ENCODE measurements at places on chromosomes 6 and 20.
A peak's percentile ranks its signal among the peaks of the same experiment; 100 is the strongest.

DNA sequence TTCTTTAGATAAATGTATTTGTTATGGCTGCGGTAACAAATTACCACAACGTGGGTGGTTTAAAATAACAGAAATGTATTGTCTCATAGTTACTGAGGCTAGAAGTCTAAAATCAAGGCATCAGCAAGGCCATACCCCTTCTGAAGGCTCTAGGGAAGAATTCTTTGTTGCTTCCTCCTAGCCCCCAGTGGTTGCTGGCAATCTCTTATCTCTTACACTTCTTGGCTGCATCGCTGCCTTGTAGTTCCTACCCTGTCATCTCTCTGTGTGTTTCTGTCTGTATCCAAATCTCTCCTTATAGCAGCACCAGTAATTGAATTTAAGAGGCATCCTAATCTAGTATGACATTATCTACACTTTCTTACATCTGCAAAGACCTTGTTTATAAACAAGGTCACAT, 534.7 kb downstream of the PHF3 start:
- no peak for DNase-seq

- DNase-seq = no peak
These were observed 49.5 kb downstream of the SOBP start for GRCh38 chr6:107539409-107539808.

DNA sequence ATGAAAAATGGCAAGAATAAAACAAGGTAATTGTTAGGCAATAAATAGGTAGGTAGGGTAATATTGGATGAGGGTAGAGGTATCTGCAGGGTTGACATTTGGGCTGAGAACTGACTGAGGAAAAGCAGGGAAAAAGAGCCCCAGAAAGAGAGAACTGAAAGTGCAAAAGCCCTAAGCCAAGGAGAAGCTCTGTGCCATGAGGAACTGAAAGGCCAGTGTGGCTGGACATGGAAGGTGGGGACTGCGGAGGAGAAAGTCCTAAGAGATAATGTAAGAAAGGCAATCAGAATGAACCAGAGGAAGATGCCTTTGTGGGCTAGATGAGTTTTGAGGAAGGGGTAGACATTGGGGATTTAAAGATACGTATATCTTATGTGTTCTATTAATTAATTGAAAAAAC, 9.9 kb upstream of the HIVEP2 start:
- DNase-seq = no peak

DNA sequence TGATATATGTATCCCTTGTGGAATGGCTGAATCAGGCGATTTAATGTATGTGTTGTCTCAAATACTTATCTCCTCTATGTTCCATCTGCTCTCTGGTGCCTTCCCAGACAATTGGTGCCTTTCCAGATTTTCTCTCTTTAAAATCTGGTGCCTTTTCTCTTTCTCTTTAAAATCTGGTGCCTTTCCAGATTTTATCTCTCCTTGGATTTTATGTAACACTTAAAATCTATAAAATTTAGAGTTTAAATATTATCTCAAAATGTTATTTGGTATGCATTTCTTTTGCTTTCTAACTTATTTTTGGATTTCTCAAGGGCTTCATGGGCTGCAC, 116.3 kb downstream of the KIF13A start:
- DNase-seq = no peak

DNA sequence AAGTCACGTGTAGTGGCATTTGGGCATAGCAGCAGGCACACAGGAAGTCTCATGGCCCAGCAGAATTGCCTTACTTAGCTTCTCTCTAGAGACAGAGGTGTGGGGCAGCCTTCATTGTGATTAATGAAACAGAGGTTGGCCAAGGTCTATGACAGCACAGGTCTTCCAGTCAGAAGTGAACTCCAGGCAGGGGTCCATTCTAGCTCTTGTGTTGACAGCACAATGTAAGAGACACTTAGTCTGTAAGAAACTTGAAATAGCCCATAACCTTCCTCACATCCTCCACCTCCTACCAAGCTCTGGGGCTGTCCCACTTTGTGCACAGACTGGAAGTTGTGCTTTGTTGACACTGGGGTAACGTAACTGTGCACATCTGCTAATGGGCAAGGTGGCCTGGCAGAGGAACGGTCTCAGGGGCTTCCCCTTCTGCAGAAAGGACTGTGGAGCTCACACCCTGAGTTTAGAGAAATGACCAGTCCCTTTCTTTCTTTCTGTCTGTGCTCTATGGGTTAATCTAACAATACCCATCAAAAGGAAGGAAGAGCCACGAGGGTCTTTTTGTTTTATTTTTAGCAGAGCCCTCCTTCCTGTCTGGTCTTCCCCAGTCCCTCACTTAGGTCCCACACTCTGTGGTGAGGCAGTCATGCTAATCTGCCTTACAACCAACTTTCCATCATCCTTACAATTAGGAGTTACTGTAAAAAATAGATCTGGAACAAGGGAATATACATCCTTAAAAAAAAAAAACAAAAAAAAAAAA, 35.6 kb upstream of the TAGAP start:
- no peak for DNase-seq

GRCh38 chr6:151475653-151476523, 17.9 kb upstream of the CCDC170 start:
- DNase-seq = no peak

- no peak for DNase-seq
These were observed 353.0 kb upstream of the MAP3K7 start for GRCh38 chr6:90939906-90940305.

DNA sequence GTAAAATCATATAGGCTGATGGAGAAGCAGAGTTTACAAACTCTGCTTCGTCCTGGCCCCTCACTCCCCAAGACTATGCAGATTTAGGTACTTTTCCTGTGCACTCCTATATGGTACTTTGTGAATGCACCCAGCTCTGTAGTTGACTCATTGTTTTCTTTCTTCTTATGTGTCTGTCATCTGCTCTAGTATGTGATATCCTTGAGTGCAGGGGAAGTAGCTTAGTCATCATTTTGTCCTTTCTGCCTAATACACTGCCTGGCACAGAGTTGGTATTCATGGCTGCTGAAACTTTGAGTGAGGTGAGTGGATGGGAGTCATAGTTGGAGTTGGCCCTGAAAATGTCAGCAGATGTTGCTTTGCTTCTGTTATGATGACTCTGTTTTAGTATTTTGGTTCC, 222.6 kb downstream of the RNF144B start:
- no peak for DNase-seq

DNA sequence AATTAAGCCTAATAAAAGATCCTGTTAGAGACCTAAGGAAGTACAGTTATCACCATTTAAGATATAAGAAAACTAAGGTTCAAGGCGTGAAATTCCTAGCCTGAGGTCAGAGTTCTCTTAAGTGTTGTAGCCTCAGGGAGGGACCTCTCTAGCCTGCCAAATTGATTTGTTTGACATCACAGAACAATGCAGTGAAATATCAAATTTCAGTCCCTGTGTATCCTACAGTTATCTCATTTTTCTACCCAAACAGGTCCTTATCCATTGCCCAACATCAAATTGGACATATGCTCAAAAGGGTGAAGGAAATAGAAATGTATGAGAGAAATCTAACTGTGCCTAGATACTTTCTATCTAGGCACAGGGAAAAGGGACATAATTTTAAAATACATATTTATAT, 63.0 kb downstream of the NCOA7 start:
- DNase-seq = no peak

- DNase-seq = no peak
These were observed 73.3 kb downstream of the ADGRG6 start for GRCh38 chr6:142374965-142375733.

- no peak for DNase-seq
These were observed 132.8 kb downstream of the EYA2 start for GRCh38 chr20:47027456-47027855.

GRCh38 chr6:20182926-20183521, 29.2 kb downstream of the MBOAT1 start:
- DNase-seq = peak; percentile 79

GRCh38 chr6:155352811-155353210, 38.5 kb upstream of the TFB1M start:
- no peak for DNase-seq

DNA sequence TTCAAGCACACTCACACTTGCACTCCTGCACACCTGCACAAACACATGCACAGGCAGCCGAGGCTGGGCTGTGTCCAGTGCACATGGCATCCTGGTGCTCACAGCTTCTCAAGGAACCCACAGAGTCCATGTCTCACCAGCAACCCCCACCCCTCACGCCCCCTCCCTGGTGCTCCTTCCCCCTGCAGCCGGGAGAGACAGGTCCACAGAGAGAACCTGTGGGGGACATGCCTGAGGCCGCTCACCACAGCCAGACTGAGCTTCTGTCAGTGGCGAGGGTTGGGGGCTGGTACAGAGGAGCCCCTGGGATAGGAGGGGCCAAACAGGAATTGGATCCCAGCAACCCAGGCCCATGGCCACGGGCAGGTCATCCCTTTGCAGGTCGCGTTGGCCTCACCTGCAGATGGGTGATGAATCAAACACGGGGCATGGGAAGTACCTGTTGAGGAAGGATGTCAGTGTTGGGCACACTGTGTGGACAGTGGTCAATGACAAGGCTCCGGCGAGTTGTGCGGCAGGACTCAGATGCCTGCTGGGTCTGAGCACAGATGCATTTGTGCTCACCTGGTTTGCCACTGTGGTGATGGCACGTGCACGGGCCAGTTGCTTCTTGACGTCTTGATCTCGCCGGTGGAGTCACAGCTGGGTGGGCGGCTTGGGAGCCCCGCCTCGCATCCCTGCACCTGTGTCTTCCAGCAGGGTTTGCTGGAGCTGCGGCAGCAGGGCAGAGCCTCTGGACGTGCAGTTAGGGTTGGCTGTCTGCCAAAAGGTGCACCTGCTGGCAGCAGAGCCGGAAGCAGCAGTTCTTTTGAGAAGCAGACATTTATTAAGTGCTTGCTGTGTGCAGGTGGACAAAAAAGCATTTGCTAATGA, 113.0 kb downstream of the ERMARD start:
- no peak for DNase-seq

DNA sequence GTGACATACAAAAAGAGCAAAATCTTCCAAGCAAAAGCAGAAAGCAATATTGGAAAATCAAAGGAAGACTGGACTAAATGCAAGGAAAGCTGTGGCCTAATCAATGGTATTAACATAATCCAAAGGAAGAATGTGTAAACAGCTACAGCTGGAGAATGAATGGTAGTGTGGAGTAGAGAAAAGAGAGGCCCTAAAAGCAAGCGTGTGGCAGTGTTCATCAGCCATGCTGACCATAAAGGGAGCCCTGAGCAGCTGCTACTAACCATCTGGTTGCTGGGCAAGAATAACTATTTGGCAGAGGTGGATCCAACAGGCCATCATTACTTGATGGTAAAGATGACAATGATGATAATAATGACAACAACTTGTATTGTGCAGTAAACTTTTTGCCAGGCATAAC, 148.5 kb upstream of the BEND6 start:
- DNase-seq = no peak

DNA sequence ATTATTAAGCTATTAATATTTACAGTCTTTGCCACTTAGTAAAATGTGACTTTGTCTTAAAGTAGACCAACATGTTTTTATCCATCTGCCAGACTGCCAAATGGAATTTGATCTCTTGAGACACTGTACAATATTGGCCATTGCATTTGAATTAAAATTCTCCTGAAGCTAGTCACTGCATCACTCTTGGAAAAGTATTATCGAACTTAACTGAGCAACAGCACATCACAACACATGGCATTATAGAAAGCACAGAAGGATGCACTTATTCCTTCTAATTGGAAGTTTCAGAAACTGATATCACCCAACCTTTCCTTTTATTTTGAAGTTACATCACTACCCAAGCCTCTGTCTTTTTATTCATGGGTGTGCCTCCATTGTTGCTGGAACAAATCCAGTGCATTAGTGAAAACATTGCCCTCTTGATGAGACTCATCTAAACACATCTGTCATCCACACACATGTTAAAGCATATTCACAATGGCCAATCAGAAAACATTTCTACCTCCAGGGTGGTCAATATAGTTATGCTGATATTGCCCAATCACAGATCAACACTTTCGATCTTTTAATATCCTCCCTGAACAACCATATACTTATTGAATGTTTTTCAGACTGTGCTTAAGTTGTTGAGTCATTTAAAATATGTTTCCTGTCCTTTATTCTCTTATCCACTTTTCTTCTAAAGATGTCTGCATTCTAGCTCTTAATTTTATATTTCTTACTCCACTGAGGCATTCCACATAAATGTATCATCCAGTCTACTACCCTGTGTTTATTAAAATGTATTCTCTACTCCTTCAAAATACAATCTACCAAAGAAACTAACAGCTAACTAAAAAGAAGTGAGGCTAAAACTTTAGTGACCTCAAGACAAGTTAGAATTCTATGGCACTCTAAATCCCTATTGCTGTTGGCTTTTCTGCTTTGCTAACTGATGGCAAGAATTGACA, 535.0 kb downstream of the RFPL4B start:
- no peak for DNase-seq

GRCh38 chr6:159446340-159446739, 246.7 kb downstream of the SOD2 start:
- no peak for DNase-seq

GRCh38 chr20:57384953-57385761, 6.0 kb upstream of the RBM38 start:
- DNase-seq = no peak

GRCh38 chr6:71404145-71404966, 115.7 kb downstream of the OGFRL1 start:
- no peak for DNase-seq

GRCh38 chr6:5461365-5461764, 200.1 kb downstream of the FARS2 start:
- no peak for DNase-seq

- DNase-seq = no peak
These were observed 225.1 kb downstream of the UBE3D start for GRCh38 chr6:82840571-82840970.

GRCh38 chr20:37630166-37630565, 63.7 kb upstream of the CTNNBL1 start:
- no peak for DNase-seq

GRCh38 chr6:63504777-63505384, 67.4 kb upstream of the LOC128125822 start:
- DNase-seq = no peak

DNA sequence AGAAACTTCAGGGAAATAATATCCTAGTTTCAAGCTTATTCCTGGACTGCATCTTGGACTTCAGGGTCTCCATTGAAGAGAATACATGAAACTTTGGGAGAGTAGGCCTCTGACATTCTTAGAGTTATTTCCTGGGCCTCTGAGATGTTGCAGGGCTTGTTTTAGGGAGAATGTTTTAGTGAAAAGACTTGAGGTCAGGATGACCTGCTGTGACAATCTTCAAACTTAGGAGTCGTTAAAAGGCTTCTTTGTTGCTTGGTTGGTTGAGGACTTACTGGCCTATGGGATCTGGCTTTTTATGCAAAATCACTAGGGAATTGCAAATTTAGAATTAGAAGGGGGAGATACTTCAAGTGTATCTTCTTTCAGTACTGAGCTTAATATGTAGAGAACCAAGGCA, 613.2 kb upstream of the FLRT3 start:
- no peak for DNase-seq

DNA sequence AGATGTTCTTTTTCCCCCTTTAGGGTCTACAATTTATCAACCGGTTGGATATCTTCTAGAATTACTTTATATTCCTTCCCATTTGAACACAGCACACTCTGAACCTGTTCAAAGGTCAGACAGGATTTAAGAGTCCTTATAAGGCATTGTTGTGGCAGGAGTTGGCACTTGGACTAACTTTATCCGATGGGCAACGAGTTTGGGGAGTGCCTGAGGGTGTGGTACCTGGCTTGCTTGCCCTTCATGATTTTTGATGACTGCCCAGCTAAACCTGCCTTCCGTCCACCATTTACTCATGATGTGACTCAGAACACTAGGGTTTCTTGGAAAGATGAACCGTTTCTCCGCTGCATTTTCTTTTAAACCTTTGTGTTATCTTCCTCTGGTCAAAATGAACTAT, 285.2 kb downstream of the FOXC1 start:
- DNase-seq = no peak
